ENCODE measurements at places on chromosomes 1 and 21.

DNA sequence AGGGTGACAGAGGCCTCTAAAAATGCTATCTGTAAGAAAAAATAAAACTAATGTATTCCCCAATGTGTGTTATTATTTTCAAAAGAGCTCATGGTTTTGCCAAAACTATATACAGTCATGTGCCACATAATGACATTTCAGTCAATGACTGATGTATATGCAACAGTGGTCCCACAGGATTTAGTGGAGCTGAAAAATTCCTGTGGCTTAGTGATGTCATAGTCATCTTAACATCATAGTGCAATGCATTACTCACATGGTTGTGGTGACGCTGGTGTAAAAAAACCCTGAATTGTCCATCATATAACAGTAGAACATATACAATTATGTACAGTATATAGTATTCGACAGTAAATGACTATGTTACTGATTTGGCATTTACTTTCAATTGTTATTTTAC lies 172.4 kb downstream of the CACNA1E start:
- no peak for DNase-seq

DNA sequence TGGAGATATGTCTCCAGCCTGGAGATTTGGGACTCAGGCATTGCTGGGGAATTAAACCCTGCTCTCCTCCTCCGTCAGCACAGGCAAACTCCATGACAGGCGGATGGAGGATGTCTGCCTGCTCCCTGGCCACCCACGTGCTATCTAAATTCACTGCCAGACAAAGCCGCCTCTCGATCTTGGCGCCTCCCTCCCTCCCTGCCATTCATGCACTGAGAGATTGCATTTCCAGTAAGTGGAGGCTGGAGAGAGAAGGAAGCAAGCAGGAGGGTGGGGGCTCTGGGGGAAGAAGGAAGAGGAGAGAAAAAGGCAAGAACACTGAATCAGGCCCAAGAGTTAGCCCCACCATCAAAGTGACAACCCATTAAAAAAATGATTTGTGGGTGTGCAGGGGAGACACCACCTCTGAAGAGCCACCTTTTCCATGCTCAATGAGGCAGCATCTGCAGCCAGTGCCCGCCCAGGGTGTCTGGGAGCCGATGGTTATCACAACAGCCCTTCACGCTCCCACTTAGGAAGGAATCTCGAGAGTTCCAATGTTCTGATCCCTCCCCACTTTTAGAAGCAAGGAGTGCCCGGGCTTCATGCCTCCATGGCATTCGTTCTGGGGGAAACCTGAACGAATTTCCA lies 183.0 kb downstream of the HIVEP3 start:
- DNase-seq, result no peak

GRCh38 chr1:100074604-100075395 lies 57.9 kb downstream of the SASS6 start:
- DNase-seq, result no peak

DNA sequence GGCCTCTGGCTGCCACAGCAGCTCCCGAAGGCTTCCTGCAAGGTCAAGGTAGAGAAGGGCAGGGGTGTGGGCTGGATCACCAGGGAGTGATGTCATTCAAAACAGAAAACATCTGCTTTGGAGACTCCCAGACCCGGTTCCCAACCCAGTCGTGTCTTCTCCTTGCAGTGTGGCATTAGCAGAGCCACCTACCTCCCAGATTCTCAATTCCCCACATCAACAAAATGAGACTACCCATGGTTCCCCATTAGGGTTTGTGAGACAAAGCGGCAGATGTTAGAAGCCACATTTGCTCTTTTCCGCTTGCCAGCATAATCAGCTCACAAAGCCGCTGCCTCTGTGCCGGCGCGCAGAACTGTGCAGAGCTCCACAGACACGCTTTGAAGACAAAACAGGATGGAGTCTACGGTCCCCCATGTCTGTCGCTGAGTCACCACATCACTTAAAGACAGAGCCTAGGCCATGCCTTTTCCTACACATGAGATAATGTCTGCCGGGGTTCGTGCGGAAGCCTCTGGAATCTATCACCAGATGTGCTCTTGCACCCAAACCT lies 12.5 kb downstream of the KIF17 start:
- DNase-seq, result no peak

DNA sequence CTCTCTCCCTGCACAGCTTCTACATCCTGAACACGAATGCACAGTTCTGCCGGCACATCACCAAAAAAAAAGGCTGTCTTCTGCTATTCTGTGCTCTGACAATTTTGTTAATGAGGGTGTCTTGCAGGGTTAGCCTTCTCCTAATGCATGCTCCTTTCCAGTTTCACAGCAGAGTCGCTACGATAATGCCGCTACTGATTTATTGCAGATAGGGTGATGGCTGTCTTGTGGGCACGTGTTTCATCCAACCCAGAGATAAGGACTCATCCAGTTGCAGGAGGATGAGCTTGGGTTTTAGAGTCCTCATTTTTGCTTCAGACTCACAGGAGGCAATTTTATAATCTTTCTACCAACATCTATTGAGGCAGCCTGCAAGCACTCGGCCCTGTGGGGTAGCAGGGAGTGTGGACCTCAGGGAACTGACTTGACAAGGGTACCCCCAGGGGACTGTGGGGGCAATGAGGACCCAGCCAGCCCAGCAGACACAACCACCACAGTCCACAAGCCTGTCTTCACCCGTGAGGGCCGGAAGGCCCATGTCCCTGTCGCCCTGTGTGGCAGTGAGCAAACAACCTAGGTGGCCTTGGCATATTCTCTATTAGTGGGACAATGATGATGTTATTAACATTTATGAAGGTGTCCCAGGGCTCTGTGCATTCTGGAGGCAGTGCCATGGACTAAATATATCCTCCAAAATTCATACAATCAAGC lies 15.4 kb upstream of the UTS2 start:
- DNase-seq, result no peak

GRCh38 chr1:180912211-180912800 lies 391 bp upstream of the KIAA1614 start:
- peak; percentile 13 for DNase-seq

DNA sequence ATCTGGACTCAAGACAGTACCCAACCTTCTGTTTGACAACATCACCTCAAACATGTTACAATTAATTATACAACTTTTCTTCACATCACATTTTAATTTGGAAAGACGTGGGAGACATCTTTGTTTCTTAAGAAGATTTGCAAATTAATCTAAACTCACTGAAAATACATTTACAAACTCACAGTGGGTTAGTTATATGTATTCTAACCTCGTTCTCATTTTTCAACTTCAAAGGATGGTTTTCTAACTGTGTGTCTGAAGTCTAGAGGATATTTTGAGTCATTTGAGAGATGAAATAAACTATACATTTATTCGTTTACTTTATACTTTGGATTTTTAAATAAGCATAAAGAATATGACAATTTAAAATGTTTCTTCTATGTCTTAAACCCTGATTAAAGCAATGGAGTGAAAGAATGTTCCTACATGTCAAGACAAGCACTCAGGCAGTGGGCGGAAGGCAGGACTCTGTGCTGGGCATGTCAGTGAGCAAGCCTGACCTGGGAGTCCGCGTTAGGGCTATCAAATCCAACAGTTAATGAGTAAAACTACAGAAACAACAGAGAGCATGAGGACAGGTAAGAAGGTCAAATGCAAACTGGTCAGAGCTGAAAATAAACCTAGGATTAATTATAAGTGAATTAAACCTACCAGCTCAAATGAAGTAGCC lies 76.5 kb upstream of the CTTNBP2NL start:
- DNase-seq, result no peak

GRCh38 chr21:39217356-39218081 lies 34.3 kb upstream of the PSMG1 start:
- no peak for DNase-seq

DNA sequence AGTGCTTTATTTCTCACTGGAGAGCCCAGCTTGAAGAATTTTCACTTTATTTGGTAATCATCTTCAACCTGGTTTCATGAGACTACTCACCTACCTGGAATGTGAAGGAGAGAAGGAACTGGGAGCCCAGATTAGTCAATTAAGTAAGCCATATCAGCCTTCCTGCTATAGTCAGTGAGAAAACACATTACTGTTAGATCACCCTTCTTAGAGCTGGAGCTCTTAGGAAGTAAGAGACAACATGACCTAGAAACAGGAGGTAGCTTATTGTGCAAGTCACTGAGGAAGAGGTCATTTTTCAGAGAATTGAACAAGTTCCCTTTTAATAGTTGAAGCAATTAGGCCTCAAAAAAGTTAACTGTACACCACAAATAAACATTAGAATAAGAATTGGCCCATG lies 49.2 kb upstream of the TEKT2 start:
- DNase-seq, result peak; percentile 10

GRCh38 chr1:64975740-64976139 lies 9.4 kb upstream of the JAK1 start:
- DNase-seq, result no peak

DNA sequence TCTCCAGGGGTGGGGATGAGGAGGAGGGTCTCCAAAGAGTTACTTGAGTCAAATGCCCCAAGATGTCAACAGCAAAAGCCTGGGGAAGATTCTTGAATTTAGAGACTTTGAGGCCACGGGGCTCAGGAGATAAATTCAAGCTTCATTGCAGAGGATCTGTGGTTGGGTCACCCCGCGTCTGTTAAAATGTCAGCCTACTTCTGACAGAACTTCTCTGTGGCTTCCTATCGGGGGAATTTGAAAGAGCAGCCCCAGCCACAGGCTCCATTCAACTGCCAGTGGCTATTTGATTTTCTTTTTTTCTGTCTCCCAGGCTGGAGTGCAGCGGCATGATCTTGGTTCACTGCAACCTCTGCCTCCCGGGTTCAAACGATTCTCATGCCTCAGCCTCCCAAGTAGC lies 62.5 kb upstream of the EFHD2 start:
- no peak for DNase-seq

- no peak for DNase-seq
Observed at GRCh38 chr1:226309398-226310244, 657 bp upstream of the LIN9 start.
